Activated CD8-positive, alpha-beta memory T cell treated with anti-CD3 and anti-CD28 coated beads for 1 hour (primary cell): ENCODE measurements at places on chromosomes 4 and X.

- no peak for DNase-seq
Observed at GRCh38 chr4:148955564-148956297, 513.5 kb upstream of the NR3C2 start.

DNA sequence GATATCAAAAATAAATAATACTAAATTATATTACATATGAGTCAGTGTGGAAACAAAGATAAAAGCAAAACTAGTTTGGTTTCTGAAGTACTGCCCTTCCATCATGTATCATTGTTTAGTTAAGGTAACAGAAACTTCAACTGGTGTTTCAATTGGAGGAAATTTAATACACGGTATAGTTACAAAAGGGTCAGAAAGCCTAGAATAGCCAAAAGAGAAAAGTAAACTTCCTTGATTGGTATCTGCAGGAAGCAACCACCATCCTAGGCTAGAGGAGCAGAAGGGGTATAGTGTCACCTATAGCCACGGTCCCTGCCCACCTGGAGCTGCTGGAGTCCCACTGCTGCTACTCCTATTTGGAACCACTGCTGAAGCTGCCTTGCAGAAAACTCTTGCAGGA, 185.6 kb downstream of the SLC7A11 start:
- DNase-seq = no peak

GRCh38 chr4:26003056-26003455, 89.0 kb downstream of the SMIM20 start:
- DNase-seq = no peak

DNA sequence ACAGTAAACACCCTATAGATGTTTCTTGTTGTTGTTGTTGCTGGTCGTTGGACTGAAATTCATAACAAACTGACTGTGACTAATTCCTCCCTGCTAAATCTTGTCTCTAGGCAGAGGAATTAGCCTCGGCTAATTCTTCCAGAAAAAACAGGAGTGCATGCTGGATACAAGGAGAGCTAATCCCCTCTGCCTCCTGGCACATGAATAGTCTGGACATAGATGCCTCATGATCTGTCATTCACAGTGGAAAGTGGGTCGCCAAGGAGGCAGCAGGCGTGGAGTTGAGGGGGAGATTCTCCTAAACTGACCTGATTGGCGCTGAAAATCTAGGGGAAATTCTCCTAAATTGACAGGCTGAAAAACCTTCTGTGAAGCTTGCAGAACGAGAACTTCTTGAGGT, 220.1 kb downstream of the DCTD start:
- no peak for DNase-seq

DNA sequence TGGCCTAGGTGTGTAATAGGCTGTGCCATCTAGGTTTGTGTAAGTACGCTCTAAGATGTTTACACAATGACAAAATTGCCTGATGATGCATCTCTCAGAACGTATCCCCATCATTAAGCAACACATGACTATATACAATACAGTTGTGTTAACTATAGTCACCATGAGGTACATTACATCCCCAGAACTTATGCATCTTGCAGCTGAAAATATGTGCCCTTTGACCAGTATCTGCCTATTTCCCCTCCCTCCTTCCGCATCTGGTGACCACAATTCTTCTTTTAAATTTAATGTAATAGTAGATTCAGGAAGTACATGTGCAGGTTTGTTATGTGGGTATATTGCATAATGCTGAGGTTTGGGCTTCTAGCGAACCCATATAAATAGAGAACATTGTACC, 239.8 kb upstream of the IL1RAPL1 start:
- DNase-seq = no peak

GRCh38 chrX:153974003-153974725, 1.6 kb downstream of the TMEM187 start:
- DNase-seq = no peak

- no peak for DNase-seq
Observed at GRCh38 chr4:171650543-171650942, 162.7 kb upstream of the GALNTL6 start.

DNA sequence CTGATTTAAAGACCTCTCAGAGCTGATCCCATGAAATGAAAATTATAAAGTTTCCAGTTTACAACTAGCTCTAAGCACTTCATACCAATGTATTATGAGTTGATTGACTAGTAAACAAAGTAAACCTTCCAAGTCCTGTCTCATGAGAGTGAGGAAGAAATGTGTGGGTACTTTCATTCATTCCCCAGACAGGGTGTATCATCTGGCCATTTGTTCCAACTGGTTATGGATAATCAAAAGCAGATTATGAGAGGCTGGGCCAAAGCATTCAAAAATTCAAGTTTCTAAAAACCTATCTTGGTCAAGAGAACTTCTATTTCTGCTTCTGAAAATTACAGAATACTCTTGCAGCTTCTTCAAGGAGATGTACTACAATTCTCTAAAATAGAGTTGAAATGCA, 193.3 kb upstream of the RASGEF1B start:
- no peak for DNase-seq

DNA sequence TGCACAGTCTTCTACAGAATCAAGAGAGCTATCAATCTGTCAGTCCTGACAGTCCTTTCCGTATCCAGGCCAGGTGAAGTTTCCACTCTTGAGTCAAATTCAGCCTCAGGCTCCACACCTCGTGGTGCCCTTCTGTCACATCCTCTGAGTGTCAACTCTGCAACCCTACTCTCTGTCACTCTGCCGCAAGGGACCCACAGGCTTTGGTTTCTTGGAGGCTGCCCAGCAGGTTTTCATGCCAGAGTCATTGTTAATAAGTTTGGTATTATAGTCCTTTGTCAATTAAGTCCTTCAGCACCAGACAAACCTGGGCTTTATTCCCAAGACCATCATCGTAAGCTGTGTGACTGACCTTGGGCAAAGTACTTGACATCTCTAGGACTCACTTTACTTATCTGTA, 83.4 kb upstream of the KLHL13 start:
- DNase-seq = no peak

DNA sequence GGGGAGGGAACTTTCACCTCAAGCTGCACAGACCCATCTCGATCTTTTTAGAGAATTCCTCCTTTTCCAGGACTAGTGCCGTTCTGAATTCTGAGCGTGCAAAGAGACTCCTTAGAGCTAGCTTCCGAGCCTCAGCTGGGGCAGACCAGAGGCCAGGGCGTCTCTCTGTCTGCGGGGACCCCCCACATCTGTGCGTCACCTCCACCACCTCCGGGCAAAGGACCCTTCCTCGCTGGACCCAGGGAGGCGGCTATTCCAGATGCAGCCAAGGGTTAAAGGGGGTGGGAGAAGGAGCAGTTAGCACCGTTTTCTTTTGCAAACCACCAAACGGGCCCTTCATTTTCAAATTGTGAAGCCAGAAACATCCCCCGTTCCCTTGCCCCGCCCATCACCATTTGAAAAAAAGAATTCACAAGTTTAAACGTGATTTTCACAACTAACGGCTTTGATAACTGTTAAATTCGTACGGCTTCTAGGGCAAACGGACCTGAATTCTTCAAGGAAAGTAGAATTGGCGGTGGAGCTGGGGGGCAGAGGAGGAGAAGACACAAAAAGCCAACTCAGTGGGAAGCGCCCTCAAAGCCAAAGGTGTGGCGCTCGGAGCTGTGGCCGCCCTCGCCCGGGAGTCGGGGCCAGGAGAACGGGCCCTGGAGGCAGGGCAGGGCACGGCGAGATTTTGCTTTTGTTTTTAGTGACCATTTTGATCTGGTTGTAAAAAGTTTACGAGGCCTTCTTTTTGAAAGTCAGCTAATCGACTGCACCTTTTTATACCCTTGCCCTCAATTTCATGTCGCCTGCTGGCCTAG, 3.3 kb upstream of the PDGFRA start:
- DNase-seq = no peak

DNA sequence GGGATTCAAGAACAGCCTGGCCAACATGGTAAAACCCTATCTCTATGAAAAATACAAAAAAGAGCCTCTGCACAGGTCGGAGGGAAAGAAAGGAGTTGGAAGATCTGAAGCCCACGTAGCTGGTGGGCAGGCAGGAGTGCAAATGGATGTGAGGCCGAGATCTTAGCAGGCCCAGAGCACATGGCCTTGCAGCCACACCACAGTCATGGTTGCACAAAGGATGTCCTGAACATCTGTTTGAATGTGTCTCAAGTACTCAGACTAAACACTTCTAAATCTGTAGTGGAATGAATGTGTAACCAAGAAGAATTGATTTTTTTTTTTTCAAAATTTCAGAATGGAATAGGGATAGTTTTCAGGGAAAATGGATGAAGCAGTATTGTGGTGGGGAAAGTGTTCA, 10.8 kb downstream of the CA5B start:
- no peak for DNase-seq

GRCh38 chr4:177131736-177132135, 177.9 kb upstream of the NEIL3 start:
- DNase-seq = no peak

DNA sequence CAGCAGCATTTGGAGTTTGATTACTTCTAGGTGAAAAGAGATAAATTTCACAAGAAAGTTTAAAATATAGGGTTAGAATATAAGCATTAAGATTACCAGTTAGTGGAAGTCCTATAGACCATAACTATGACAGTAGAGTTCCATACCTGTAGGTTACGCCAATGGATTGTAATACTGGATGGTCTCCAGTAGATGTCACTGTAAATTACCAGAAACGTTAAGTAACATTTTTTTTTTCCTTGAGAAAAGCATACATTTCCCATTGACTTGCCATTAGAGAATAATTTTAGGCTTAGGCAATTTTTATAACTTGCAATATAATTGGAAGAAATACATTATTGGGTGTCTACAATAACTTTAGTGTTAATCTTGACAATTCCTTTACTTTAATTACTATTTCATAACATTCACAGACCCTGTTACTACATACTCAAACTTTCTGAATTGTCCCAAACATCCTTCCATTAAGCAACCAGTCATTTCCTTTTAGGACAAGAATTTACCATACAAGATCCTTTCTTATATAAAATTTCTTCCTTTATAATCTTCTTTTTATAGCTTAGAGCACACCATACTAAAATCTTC, 304.1 kb upstream of the TECRL start:
- DNase-seq = no peak
